ENCODE measurements at places on chromosomes 2 and 18. TPM values are rescaled to one million over a fixed set of nuclear protein-coding genes. Genes with fewer than 3 reads are reported as not detected.
A peak's percentile ranks its signal among the peaks of the same experiment; 100 is the strongest.

GRCh38 chr18:7855671-7856070 is 288.6 kb downstream of the PTPRM start:
- no peak for DNase-seq

DNA sequence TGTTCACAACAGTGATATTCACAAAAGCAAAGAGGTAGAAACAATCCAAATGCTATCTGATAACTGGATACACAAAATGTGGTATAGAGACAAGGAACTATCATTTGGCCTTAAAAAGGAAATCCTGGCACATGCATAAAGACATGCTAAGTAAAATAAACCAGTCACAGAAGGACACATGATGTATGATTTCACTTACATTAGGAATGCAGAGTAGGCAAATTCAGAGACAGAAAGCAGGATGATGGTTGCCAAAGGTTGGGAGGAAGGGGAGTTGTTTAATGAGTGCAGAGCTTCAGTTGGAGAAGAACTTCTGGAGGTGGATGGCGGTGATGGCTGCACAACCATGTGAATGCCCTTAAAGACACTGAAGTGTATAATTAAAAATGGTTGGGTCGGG is 38.1 kb downstream of the ATP8B1 start:
- DNase-seq: no peak

DNA sequence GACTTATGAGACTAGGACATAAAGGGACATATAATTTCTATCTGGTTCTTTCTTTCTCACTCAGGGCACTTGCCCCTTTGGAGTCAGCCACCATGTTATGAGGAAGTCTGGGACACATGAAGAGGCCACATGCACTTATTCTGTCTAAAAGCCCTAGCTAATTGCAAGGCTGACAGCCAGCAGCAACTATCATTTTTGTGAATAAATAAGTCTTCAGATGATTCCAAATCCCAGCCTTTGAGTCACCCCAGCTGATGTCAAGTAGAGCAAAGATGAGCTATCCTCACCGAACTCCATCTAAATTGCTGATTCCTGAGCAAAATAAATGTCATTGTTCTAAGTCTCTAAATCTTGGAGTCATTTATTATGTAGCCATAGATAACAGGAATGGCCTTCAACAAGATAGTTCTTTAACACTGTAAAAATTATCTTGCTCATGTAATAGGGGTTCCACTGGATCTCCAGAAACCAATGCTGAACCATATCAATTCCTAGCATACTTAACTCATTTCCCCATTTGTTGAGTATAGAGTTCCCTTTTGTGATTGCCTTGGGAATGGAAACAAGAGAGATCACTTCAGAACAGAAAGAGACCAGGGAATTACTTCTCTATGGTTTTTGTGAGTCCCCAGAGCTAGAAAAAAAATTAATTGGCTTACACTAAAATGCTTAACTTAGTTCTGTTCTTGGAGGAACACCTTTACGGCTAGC is 50.6 kb upstream of the FN1 start:
- no peak for DNase-seq

GRCh38 chr18:1488957-1489356 is 584.3 kb downstream of the ADCYAP1 start:
- no peak for DNase-seq

GRCh38 chr2:144390424-144391020 is 129.4 kb downstream of the ZEB2 start:
- DNase-seq: no peak

DNA sequence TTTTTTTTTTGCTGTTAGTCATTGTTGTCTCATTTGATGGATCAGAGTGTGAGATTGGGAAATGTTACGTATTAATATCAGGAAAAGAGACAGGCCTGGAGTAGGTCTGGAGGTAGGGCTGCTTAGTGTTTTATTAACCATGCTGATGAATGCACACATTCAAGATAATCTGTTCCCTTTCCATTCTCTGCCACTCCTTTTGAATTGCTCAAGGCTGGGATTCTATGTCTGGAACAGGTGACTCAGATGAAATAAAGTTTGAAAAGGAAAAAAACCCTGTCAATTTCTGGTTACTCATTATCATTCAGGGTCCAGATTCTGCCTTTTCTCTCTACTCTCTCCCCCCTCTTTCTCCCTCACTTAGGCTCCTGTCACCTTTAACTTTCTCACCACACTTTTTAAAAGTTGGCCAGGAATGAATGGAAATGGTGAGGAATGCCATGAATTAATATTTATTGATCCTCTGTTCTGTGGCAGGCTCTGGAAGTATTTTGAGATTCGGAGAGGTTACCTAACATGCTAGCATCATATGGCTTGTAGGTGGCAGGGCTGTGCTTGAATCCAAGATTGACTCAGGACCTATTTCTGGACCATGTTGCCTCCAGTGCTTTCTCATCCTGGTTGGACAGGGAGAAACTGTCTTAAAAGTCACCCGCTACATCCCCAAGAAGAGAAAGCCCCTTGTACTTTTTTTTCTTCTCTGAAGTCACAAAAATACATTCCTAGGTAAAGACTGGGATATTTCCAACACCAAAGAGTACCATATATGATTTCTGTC is 40.2 kb downstream of the MAP4K4 start:
- no peak for DNase-seq

DNA sequence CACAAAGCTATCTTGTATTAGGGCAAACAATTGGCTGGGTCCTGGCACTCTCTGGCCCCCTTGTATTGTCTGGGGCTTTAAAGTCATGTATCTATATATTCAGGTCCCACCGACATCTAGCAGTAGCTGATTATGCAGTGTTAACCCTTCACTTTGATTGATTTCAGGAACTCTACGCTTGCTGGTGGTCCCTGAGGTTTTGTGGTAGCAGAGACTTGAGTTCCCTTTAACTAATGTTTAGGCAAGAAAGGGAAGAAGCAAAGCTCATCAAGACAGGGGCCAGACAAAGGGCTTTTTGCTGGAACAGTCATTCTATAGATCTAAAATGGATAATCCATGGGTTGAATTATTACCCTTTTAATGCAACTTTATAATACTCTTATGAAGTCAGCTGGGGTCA is 95.3 kb upstream of the EPB41L3 start:
- DNase-seq: no peak

DNA sequence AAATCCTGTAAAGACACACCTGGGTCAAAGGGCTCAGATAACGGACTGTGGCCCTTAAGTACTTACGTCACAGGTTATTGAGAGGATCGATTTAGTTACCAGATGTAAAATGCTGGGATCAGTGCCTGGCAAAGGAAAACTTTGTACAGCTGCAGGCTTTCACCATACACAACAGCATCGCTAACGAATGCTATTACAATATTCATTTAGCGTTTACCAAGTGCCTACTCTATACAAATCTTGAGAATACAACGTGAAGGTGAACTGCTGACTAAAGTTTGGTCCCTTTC is 619 bp upstream of the MSH6 start:
- no peak for DNase-seq

DNA sequence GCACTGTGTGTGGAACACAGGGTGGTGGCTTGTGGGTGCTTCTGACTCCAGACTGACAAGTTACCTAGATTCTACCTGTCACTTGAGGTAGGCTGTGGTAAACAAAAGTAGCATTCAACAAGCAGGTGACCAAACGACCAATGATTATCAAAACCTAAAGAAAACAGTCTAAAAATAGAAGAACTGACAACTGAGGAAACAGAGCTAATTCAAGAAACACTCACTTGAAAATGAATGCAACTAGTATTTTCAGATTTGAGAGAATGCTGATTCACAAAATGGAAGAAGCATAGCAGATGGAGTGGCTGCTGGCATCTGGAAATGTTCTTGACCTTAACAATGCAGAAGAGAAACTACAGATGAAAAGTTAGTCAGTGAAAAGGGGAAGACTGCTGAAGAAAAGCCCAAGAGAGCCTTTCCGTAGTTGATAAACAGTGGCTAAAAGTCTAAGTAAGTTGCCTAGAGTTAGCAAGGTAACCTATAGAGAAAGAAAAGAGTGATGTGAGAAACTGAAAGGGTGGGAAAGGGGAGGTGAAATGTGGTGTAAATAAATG is 170.4 kb downstream of the NCK2 start:
- DNase-seq: no peak

- peak; percentile 98 for DNase-seq
These were observed at the start of gene PIK3C3 for GRCh38 chr18:41954827-41955613. Gene PIK3C3, plus strand, starts transcription at chr18:41955234. Its CDS starts 58 bp downstream, at chr18:41955292.

DNA sequence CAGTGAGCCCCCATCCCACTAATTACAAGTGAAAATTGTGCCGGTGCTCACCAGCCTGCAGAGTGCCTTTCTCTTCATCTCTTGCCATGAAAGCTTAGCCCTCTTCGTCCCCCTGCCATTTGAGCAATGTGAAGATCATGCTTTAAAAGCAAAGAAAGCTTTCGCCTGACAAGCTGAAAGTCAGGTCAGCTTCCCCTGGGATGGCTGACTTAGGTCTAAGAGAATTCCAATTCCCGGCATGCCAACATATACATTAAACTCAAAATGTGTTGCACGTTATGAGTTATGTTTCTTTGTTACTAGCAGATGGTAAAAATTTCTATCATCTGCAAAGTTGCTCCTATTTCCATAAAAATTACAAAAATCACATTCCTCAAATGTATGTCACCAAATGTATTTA is 129.8 kb downstream of the AFF3 start:
- no peak for DNase-seq

GRCh38 chr2:132577686-132578085 is 92.3 kb downstream of the LYPD1 start:
- DNase-seq: no peak

GRCh38 chr18:1047406-1047805 is 142.7 kb downstream of the ADCYAP1 start:
- DNase-seq: no peak

DNA sequence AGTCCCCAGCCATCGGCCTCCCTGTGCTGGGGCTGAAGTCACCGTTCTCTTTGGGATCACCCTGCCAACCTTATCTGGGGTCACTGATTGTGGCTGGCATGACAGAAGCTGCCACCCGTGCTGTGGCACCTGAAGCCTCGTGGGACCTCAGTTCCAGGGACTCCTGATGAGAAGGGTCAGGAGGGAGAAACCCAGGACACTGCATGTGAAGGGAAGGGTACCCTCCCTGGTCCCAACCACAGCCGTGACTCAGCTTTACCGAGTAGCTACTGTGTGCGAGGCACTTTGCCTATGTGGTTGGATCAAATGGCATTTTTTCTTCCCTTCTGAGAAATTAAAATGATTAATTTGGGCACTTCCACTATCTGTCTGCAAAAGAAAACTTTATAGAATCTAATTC is 64.4 kb downstream of the SP110 start:
- no peak for DNase-seq

- DNase-seq: no peak
These were observed 333.1 kb downstream of the DSEL start for GRCh38 chr18:67183398-67183797.

DNA sequence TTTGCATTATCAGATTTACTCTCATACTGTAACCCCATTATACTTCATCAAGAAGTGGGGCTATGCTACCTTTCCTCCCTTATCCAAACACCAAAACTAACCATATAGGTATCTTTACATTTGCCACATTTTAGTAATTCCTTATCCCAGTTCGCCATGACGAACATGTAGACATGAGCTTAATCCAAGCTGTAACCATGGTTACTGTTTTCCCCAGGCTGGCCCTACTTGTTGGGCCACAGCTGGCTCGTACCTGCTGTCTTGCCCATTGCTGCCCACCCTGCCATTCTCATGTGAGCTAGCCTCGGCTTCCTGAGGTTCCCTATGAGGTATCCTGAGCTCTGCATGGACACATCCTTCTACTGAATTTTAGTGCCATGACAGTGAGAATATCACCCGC is 117.7 kb downstream of the PARD3B start:
- no peak for DNase-seq

GRCh38 chr2:239719791-239720360 is 305.3 kb downstream of the NDUFA10 start:
- DNase-seq: no peak

GRCh38 chr2:67156796-67157195 is 240.3 kb upstream of the ETAA1 start:
- DNase-seq: no peak

Gene VIT
- not detected for total RNA-seq

Gene ARHGEF33
- total RNA-seq: not detected

Gene FOXD4L1
- not detected for total RNA-seq

Gene DPP10
- total RNA-seq: not detected

Gene TMEM178A
- total RNA-seq: 0.22 TPM

Gene MEX3C
- total RNA-seq: 83.3 TPM

Gene ID2
- total RNA-seq: 290 TPM
